ENCODE measurements at places on chromosomes 7 and 10.

DNA sequence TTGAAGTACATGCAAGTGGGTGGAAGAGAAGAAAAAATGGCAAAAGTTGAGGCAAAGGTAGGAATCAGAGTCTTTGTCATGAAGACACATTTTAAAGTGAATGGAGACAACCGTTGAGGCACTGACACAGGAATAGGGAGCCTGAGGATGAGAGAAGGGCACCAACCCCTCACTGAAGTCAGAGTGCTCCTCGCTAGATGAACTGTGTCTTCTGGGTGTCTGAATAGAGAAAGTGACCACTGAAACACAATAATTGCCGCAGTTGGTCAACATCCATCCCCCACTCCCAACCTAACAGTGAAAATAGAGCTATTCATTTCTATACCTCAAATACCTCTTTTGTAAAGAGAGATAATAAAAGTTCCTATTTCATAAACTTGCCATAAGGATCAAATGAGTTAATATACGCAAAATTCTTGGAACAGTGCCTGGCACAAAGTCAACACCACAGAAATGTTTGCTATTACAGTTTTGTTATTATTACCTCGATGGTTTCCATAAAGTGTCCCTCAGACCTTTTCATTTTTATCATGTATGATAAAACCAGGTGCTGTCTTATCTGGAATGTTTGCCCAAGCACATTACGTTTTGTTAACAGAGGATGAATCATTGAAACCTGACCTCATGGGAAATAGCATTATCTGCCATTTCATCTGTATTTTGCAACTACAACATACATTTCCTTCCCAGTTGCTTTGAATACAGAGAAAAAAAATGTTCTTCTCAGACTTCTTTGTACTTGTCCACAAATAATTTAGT lies 61.8 kb upstream of the SP4 start:
- no peak for DNase-seq

DNA sequence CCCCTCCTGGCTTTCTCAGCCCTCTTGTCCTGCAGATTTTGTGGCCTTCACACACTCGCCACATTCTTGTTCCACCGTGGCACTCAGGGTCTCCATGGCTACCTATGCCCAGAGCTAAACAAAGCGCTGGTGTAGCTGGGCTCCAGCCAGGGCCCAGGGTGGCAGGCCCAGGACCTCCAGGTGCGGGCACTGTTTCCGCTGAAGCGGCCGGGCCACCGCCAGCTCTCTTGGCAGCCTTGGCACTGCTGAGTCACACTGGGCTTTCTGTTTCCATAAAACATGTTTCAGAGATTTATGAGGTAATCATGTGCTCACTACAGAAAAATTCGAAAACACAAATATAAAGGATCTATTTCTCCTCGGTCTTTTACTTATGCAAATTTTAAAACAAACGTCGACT lies 51.3 kb downstream of the AOC1 start:
- DNase-seq, result no peak

- no peak for DNase-seq
Measured at GRCh38 chr7:159218170-159218569, 73.5 kb upstream of the VIPR2 start.

DNA sequence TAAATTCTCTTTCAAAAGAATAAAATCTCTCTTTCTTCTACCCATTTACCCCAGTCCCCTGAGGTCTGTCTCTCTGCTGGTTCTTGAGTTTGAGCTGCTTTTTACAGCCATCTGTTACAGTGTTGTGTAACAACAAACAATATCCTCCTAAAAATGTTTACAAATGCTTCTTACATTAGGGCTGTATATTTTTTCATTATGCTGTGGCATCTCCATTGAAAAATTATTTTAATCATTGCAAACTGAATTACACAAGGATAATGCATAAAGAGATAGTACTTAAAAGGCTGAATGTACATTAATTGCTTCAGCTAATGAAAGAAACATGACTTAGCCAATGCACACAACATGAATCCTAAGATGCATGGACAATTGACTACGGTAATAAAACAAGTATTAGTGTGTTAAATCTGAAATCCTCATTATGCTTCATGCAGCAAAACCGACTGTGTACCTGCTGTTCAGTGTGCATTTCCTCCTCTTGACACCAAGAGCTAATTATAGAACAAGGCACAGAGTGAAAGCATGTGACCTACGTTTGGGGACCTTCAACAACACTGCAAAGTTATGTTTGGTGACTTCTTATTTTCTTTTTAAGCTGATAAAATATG lies 181.7 kb upstream of the RHOBTB1 start:
- no peak for DNase-seq

DNA sequence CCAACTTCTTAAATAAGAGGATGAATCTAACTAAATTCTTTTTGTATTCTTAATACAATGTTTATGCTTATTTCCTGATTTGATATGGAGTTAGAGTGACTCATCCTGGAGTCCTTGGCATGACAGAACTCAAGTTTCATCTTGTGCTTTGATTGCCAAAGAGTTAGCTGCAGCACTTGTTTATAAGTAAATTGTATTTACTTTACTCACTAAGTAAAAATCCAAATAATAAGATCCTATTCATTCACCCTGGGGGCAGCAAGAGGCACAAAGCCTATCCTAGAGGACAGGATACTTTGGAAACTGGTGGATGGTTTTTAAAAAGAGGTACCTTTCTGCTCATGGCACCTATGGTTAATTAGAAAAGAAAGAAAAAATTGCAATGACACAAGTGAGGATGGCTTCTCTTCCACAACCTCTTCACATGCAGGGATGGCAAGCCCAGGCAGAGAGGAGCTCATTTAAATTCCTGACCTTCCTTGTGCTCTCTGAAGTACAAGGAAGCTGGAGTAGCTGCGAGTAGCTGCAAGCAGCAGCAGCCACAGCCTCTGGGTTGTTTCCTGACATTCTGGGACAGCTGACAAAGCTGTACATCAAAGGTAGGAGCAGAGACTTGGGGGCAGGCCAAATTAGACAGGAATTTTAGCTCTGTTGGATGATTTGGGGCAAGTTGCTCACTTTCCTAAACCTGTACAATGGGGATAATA lies 28.5 kb upstream of the CROT start:
- no peak for DNase-seq

- no peak for DNase-seq
Measured at GRCh38 chr7:91614431-91614830, 266.1 kb downstream of the MTERF1 start.

- no peak for DNase-seq
Measured at GRCh38 chr10:18561861-18562551, 89.4 kb downstream of the NSUN6 start.

GRCh38 chr10:69663369-69663947 lies 33.4 kb downstream of the FAM241B start:
- no peak for DNase-seq

DNA sequence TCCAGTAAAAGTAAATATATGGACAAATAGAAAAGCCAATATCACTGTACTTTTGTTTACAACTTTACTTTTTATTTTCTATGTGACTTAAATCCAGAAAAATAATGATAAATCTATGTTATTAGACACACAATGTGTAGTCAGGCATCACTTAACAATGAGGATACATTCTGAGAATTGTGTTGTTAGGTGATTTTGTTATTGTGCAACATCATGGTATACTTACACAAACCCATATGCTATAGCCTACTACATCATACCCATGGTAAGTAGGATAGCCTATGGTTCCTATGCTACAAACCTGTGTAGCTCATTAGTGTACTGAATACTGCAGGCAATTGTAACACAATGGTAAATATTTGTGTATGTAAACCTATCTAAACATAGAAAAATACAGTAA lies 781.7 kb upstream of the GHITM start:
- DNase-seq, result no peak

GRCh38 chr10:48330269-48330668 lies 23.8 kb downstream of the MAPK8 start:
- no peak for DNase-seq
